ENCODE measurements at places on chromosomes 7 and 10. TPM values are rescaled to one million over a fixed set of nuclear protein-coding genes. Genes with fewer than 3 reads are reported as not detected.

- H3K27me3 ChIP-seq: no peaks in the 10 kb centered on the region
- no peak for DNase-seq
- no peaks in the 10 kb centered on the region for H3K36me3 ChIP-seq
- H3K27ac ChIP-seq: no peak overlapping the region
- no peaks in the 10 kb centered on the region for H3K4me1 ChIP-seq
Observed at GRCh38 chr10:126731610-126731990, 61.1 kb upstream of the C10orf90 start.

DNA sequence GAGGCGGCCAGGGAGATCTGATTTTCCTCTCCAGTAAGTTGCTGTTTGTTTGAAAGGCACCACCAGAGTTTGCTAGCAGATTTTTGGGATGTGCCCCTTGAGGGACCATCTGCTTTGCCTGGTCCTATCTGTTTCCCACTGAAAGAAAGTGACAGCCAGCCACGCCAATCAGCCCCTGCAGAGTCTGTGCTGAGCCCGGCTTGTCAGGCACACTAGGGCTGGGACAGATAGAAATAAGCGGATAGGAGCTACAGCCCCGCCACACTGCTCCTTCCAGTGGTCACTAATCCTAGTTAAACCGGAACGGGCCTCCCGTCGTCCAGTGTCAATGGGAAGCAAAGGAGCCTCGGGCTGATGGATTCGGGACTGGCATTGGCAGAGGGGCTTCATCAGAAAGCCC is 161.9 kb upstream of the PRR15 start:
- H3K27me3 ChIP-seq: no peaks in the 10 kb centered on the region
- H3K27ac ChIP-seq: no peak overlapping the region
- no peak for DNase-seq
- no peaks in the 10 kb centered on the region for H3K4me1 ChIP-seq
- no peak overlapping the region for H3K4me3 ChIP-seq

Gene SBDS
- 58.3 TPM for total RNA-seq

DNA sequence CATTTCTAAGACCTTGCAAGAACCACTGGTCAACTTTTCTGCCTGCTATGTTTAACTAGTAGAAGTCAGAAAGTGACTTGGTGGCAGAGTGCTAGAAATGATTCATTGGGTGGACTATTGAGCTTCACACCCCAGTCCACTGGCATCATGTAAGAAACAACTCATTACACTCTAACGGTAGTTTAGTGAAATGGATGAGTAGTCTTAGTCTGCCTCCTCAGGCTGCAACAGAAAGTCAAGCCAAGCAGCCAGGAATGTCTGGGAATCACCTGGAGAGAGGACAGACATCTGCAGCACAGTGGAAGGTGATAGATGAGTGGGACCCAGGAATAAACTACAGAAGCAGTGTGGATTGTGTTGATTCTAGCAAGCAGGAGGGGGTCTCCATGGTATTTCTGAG is 125.4 kb downstream of the AUTS2 start:
- H3K27me3 ChIP-seq: no peaks in the 10 kb centered on the region
- H3K36me3 ChIP-seq: no peaks in the 10 kb centered on the region
- no peak for DNase-seq
- no peak overlapping the region for H3K4me3 ChIP-seq
- no peak overlapping the region for H3K27ac ChIP-seq
- no peaks in the 10 kb centered on the region for H3K4me1 ChIP-seq

DNA sequence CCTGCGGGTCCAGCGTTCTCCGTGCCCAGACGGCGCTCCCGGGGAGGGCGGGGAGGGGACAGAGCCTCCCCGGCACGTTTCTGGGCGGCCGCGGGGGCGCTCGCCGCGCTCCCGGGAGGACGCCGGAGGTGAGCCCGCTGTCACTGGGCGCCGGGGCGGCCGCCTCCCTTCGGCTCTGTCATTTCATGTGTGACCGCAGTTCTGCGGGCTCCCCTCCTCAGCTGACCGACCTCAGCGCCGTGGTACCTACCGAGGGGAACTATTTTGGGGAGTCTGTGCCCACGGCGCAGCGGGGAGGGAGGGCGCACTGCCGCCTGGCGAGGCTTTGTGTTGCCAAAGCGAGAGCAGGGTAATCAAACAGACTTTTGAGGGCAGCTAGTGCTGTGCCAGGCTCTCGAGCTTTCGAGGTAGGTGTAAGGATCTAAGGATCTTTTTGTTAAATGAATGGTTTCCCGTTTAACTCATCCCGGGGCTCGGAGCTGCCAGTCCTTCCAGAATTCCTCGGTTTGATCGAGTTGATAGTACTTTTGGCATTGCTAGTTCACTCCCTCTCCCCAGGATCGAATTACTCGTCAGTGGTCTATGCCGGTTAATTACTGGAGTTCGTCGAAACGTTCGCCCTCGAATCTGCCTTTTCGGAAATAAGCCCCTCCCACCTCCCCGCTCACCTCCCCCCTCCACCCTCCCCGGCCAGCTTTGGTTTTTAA is 1.9 kb downstream of the ARID5B start:
- peaks cover 32% of the 10 kb centered on the region for H3K36me3 ChIP-seq
- H3K27me3 ChIP-seq: no peaks in the 10 kb centered on the region
- peaks cover 45% of the 10 kb centered on the region for H3K4me1 ChIP-seq
- peak overlapping the region; percentile 90 for H3K4me3 ChIP-seq
- peak; percentile 84 for DNase-seq

Measured in activated CD4-positive, alpha-beta memory T cell treated with anti-CD3 and anti-CD28 coated beads for 36 hours (primary cell).